Thoracic aorta (tissue), 2 donors: ENCODE measurements at places on chromosomes 12 and 14.

DNA sequence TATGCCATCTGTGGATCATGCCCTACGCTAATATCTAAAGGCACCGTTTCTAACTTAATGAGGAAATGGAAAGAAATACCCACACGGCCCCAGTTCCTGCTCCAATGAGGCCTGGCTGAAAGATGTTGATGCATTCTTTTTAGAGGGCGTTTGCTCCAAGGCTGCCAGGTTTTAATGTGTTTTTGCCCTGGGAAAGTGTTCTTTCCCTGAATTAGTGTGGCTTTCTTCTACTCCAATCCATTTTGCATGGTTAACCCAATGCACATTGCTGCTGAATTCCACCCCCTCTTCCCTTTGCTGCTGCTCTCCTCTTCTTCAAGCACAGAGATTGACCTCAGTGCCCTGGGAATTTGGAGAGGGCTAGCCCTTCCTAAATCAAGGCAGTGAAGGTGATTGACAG lies 1.1 kb downstream of the MYF5 start:
- no peaks in the 10 kb centered on the region for H3K27me3 ChIP-seq
- no peak for DNase-seq
- no peaks in the 10 kb centered on the region for H3K4me1 ChIP-seq
- no peak overlapping the region for H3K27ac ChIP-seq
- no peaks in the 10 kb centered on the region for H3K36me3 ChIP-seq

DNA sequence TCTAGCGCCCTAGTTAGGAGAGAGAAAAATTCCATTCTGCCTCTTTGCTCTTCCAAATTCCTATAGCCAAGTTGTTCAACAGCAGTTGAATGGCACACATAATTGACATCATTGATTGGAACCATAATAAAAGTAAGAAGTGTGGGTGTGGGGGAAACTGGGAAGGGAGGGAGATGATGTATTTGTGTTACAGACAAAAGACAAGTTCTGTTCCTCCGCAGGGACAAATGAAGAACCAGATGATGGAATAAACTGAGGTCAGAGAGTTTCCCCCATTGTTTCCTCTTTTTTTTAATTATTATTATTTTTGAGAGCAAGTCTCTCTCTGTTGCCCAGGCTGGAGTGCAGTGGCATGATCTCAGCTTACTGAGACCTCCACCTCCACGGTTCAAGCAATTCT lies 34.9 kb downstream of the GDF11 start:
- H3K27ac ChIP-seq = no peak overlapping the region
- DNase-seq = no peak
- H3K36me3 ChIP-seq = peaks cover 38% of the 10 kb centered on the region
- no peak overlapping the region for H3K4me3 ChIP-seq
- H3K27me3 ChIP-seq = no peaks in the 10 kb centered on the region

DNA sequence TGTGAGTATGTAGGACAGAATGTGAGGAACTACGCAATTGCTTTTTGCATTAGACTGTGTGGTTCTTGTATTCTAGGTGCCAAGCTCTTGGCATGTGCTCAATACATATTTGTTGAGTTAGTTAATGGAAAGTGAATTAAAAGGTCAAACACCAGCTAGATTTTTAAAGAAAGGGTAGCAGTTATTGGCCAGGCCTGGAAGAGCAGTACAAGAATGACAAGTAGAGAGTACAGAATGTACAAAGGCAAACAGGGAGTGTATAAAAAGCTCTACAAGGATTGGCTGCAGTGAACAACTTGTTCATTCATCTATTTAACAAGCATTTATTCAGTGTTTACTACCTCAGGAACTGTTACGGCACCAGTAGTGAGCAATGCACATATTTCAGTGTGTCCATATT lies 854.0 kb upstream of the SEL1L start:
- H3K4me1 ChIP-seq = peaks cover 24% of the 10 kb centered on the region
- no peaks in the 10 kb centered on the region for H3K27me3 ChIP-seq
- DNase-seq = peak; percentile 13
- peak overlapping the region; percentile 91 for H3K27ac ChIP-seq

DNA sequence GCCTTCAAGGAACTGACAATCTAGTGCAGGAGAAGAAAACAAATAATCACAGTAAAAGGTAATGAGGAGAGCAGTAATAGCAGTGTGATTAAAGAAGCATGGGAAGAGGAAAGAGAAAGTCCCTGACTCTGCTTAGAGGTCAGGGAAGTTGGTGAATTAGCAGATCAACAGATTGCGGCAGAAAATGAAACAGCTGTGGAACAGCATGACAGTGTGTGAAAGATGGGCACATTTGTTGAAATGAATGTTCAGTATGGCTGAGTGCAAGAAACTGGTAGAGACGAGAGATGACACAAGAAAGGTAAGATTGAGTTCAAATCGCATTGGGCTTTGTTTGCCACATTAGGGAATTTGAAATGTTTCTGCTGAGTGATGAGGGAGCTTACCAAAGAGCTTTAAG lies 63.7 kb upstream of the RASSF8 start:
- no peaks in the 10 kb centered on the region for H3K4me1 ChIP-seq
- H3K27me3 ChIP-seq = no peaks in the 10 kb centered on the region
- no peak for DNase-seq
- no peak overlapping the region for H3K27ac ChIP-seq

DNA sequence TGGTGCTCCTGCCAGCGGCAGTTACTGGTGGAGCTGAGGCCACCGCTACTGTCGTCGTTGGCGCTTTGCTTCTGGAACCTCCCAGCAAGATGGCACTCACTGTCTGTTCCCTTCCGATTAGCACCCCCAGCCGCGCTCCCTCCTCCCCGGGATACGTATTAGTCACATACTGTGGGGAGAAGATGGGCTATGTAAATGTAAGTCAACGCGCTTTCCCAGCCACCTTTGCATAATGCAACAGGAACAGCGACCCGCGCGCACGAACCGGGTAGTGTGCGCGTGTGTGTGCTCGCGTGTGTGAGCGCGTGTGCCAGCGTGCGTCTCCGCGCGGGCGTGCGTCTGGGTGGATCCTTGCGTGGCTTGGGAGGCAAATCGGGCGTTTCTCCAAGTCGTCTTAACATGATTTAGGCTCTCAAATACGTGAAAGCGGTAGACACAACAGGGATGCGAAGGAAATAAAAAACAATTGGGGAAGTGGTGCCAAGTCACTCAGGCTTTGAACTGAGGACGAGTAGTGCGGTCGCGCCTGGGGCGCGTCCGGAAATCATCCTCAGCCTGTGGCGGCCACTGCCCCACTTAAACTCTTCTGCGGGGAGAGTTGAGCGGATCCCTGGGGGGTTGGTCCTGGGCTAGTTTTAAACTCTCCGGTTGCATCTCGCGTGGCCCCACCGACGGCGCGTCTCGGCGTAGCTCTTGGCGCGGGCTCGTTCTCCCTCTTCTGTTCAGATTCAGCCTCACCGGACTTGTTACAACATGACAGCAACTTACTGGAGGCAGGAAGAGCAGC lies 1.8 kb downstream of the FLRT2 start:
- peak overlapping the region; percentile 77 for H3K4me3 ChIP-seq
- H3K27me3 ChIP-seq = no peaks in the 10 kb centered on the region
- peaks cover 13% of the 10 kb centered on the region for H3K4me1 ChIP-seq
- H3K27ac ChIP-seq = peak overlapping the region; percentile 13
- no peaks in the 10 kb centered on the region for H3K36me3 ChIP-seq

DNA sequence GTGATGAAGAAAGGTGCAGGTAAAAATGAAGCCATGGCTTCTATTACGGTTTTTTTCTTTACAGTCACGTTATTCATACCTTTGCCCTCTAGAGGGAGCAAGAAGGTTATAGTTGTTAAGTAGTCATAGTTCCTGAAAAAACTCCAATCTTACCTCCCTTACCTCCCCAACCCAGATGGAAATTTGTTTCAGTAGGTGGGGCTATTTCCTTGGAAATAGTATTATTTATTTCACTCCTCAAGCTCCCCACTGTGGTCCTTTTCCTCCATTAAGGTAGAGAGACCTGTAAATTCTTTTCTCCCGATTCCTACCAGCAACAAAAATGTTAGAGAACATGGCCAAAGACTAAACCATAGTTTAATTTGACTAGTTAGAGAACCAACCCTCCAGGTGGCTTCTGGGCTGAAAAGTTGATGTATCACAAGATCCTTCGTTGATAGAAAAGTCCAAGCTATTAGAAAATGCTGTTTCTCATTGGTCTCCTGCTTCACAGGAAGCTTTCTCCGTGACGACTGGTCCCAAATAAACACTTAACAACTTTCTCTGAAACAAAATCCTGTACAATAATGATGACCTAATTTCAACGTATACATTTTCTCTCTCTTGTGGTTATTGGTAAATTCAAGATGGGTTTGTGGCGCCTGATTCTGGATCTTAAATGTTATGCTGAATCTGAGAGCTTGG lies 43.5 kb downstream of the TMX1 start:
- H3K27me3 ChIP-seq = no peaks in the 10 kb centered on the region
- no peak for DNase-seq
- no peak overlapping the region for H3K4me3 ChIP-seq
- no peaks in the 10 kb centered on the region for H3K36me3 ChIP-seq
- H3K4me1 ChIP-seq = no peaks in the 10 kb centered on the region
- no peak overlapping the region for H3K27ac ChIP-seq

DNA sequence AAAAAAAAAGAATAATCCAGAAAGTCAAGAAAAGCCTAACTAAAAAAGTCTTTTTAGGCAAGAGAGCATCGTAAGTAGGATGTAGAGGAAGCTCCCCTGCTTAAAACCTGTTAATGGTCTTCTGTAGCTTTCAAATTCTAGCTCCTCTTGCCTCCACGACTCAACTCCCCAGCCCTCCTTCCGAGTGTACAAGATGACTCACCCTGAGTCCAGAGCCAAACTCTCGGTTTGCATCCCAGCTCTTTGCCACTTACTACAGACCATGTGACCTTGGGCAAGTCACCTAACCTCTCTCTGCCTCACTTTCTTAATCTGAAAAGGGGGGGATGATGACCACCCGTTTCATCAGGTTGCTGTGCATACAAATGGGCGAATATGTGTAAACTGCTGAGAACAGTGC lies 460.4 kb downstream of the DPF3 start:
- no peaks in the 10 kb centered on the region for H3K36me3 ChIP-seq
- H3K4me1 ChIP-seq = no peaks in the 10 kb centered on the region
- H3K4me3 ChIP-seq = no peak overlapping the region
- H3K27me3 ChIP-seq = no peaks in the 10 kb centered on the region
- no peak for DNase-seq

DNA sequence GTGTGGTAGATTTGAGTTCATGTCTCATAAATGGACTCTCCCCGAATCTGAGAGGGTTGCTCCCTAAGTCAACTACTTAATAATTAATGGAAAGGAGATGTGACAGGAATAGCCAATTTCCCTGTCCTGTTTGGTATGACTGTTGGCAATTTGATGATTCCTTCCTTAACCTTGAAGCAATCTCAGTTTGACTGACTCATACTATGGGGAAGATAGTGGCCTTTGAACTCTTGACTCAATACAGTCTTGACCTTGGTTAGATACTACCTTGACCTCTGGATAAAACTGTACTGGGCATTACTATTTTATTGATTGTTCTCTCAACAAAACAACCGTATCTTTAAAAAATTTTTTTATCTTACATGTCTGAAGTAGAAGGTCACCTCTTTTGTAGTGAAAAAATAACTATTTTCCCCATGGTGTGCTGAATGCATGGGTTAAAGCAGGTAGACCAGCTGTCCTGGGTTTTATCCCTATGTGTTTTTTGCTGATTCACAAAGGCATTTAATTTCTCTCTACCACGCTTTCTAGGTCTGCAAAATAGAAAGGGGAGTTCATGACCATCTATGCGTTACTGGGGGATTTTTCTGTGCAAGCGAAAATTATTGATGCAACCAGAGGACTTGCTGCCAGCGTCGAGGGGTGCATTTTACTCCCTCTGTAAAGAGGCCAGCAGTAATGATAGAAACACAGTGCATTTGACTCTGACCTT lies 80.1 kb downstream of the ETV6 start:
- no peaks in the 10 kb centered on the region for H3K27me3 ChIP-seq
- H3K36me3 ChIP-seq = no peaks in the 10 kb centered on the region
- peaks cover 58% of the 10 kb centered on the region for H3K4me1 ChIP-seq
- no peak overlapping the region for H3K4me3 ChIP-seq

GRCh38 chr12:48004053-48004941 lies at the start of gene COL2A1:
Gene COL2A1, minus strand, starts transcription at chr12:48004476. Its CDS starts 155 bp downstream, at chr12:48004321.
- H3K4me3 ChIP-seq = peak within 1 kb of the TSS; percentile 61
- peaks cover 19% of the 10 kb centered on the region for H3K27me3 ChIP-seq
- no peaks in the 10 kb centered on the region for H3K36me3 ChIP-seq
- no peak for DNase-seq
- H3K27ac ChIP-seq = no peak within 1 kb of the TSS
